ENCODE measurements at places on chromosomes 2 and 18. TPM values are rescaled to one million over a fixed set of nuclear protein-coding genes. Genes with fewer than 3 reads are reported as not detected.

GRCh38 chr2:56040189-56040588 is 116.6 kb upstream of the EFEMP1 start:
- H3K27ac ChIP-seq: no peak overlapping the region
- no peaks in the 10 kb centered on the region for H3K36me3 ChIP-seq
- no peaks in the 10 kb centered on the region for H3K4me1 ChIP-seq

DNA sequence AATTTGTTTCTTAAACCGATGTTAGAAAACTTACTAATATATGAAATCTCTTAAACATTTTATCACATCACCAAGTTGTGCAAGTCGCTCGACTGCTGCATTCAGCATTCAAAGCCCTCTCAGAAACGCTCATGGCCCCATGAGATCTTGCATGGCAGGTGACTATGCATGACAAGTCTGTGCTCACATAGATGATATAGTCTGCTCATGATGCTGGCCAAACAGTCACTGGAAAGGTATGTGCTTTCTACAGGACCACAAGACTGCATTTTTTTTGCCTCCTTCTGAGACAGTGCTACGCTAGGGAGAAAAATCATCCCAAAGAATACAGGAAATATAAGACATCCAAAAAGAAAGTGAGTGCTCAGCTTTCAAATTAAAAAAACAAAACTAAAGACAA is 98.3 kb upstream of the ZBTB14 start:
- no peak overlapping the region for H3K4me3 ChIP-seq
- H3K36me3 ChIP-seq: no peaks in the 10 kb centered on the region
- H3K27me3 ChIP-seq: peaks cover 2% of the 10 kb centered on the region
- no peak overlapping the region for H3K27ac ChIP-seq
- no peak for DNase-seq

Gene ALLC
- total RNA-seq: not detected

Gene COL6A3
- 36.4 TPM for total RNA-seq

- peaks cover 2% of the 10 kb centered on the region for H3K4me1 ChIP-seq
- H3K36me3 ChIP-seq: no peaks in the 10 kb centered on the region
- H3K4me3 ChIP-seq: no peak overlapping the region
- DNase-seq: no peak
- no peak overlapping the region for H3K27ac ChIP-seq
Observed at GRCh38 chr2:191421950-191422349, 176.7 kb downstream of the MYO1B start.

DNA sequence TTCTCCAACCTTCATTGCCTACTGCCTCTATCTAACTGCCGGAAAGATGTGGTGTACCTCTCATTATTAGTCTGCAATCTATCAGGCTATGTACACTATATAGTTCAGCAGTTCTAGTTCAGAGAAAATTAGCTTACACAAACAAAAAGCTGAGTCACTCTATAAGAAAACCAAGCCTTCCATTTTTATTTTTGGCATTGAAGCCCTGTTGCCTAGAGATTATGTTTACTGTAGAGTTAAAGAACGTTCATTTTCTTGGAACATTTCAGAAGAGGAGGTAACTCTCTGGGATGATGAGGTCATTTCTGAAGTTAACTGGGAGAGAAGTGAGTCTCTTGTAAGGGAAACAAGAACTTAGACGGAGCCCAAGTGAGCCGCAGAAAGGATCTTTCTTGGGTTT is 133.5 kb downstream of the FAM124B start:
- no peak for DNase-seq
- H3K27ac ChIP-seq: no peak overlapping the region
- no peak overlapping the region for H3K4me3 ChIP-seq
- H3K27me3 ChIP-seq: peaks cover 11% of the 10 kb centered on the region

GRCh38 chr18:42606886-42607495 is 508.5 kb downstream of the RIT2 start:
- DNase-seq: no peak
- H3K36me3 ChIP-seq: no peaks in the 10 kb centered on the region
- H3K27me3 ChIP-seq: no peaks in the 10 kb centered on the region
- no peaks in the 10 kb centered on the region for H3K4me1 ChIP-seq
- no peak overlapping the region for H3K4me3 ChIP-seq

DNA sequence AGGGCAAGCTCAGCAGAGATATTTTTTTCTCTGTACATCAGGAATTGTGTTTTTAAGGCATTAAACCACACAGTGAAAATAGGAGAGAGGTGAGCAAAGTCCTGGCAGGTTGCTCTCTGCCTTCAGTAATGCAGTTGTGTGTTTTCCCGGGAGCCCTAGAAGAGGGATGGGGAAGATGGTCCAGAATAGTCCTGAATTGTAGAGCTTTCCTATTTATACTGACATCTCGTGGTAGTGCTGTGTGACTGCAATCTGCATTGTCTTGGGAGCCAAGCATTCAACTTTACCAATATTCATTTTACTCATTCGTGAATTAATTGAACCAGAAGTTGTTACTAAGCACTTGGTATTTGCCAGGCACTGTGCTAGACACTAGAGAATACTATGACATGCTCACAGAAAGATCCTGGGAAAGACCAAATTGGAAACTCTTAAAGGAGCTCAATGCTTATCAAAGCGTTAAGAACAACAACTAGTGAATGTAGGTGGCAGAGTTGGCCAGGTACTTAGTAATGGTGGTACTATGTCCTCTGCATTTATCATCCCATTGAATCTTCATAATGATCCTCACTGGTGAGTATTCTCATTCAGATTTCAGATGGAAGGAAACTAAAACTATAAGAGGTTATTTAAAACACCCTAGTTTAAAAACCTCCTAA is 214.6 kb downstream of the TRIB2 start:
- H3K27me3 ChIP-seq: peaks cover 11% of the 10 kb centered on the region
- H3K4me3 ChIP-seq: no peak overlapping the region
- peaks cover 15% of the 10 kb centered on the region for H3K4me1 ChIP-seq
- H3K27ac ChIP-seq: no peak overlapping the region
- no peaks in the 10 kb centered on the region for H3K36me3 ChIP-seq

DNA sequence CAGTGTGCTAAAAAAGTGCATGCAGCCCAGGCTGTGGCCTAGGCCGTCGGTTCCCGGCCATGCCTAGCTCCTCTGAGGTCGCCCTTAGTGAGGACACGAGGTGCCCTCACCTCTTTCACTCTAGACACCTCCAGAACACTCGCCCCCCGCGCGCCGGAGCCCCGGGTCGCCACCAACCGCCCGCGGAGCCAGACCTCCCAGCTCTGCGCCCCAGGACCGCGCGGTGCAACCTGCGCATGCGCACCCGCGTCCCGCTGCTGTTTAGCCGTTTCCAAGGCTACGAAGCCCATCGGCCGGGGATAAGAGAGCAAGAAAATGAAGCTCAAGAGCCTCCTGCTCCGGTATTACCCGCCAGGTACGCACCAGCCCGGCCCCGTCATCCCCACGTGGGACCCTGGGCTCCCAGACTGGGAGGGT is at the start of gene DAW1:
Gene DAW1, plus strand, starts transcription at position 257 of the 417 bp plus-strand sequence. Its CDS starts 59 bp downstream, at position 316.
- H3K4me1 ChIP-seq: no peaks in the 10 kb centered on the region
- no peaks in the 10 kb centered on the region for H3K36me3 ChIP-seq
- peaks cover 38% of the 10 kb centered on the region for H3K27me3 ChIP-seq
- peak; percentile 63 for DNase-seq
- H3K4me3 ChIP-seq: no peak within 1 kb of the TSS
- H3K27ac ChIP-seq: no peak within 1 kb of the TSS

DNA sequence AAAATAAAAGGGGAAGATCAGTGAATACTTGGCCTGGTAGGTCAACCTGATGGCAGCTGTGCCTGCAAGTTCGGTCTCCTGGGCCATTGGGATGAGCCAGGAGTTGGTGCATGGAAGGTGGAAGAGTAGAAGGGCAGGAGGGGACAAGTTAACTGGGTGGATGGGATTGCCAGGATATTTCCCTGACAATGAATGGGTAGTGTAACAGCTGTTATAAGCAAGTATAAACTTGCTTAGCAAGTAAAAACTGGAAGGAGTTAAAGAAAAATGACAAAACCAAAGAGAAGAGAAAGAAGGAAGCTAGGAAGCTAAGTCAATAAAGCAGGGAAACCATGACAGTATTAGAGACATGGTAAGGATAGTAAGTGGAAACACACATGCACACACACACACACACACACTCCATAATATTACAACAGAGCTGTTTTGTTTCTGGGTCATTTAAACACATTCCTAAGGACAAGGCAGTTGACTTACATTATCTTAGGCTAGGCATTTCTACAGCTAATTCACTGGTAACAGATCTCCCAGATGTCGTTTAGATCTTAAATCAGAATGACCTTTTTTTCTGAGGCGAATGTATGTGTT is 29.7 kb downstream of the MEP1B start:
- no peaks in the 10 kb centered on the region for H3K36me3 ChIP-seq
- no peak for DNase-seq
- H3K27ac ChIP-seq: no peak overlapping the region
- no peaks in the 10 kb centered on the region for H3K4me1 ChIP-seq
- H3K27me3 ChIP-seq: no peaks in the 10 kb centered on the region

GRCh38 chr18:7520200-7520785 is 46.8 kb upstream of the PTPRM start:
- no peak overlapping the region for H3K27ac ChIP-seq
- H3K36me3 ChIP-seq: no peaks in the 10 kb centered on the region
- H3K27me3 ChIP-seq: peaks cover 4% of the 10 kb centered on the region
- no peak for DNase-seq
- H3K4me3 ChIP-seq: no peak overlapping the region

GRCh38 chr18:30499721-30500120 is 542.8 kb downstream of the DSC3 start:
- no peak overlapping the region for H3K4me3 ChIP-seq
- no peaks in the 10 kb centered on the region for H3K27me3 ChIP-seq
- DNase-seq: no peak
- H3K27ac ChIP-seq: no peak overlapping the region

DNA sequence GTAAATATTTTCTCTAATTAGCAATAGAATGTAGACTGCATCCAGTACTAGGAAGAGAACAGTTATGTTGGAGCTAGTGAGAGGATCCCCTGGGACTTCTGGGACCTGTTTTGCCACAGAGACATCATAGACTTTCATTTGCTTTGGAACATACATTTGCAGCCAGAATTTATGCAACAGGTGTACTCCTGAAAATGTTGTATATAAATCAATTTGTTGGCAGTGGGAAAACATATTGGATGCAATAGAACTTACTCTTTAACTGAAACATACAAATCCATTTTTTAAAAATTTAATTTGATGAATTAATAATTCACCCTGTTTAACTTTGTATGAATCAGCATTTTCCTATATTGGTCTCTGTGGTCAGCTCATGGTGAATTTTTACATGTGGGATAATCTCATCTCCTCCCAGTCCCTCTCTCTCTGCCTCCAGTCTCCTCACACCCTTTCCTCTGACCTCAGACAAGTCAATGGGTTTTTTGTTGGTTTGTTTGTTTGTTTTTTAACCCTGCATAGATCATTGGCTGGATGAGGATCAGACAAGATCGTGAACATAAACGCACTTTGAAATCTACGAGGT is 263.0 kb downstream of the LPIN1 start:
- DNase-seq: no peak
- peaks cover 15% of the 10 kb centered on the region for H3K4me1 ChIP-seq
- H3K27ac ChIP-seq: no peak overlapping the region

- no peak overlapping the region for H3K4me3 ChIP-seq
- no peak for DNase-seq
- no peaks in the 10 kb centered on the region for H3K36me3 ChIP-seq
- no peak overlapping the region for H3K27ac ChIP-seq
Observed at GRCh38 chr2:107202962-107203591, 317.1 kb upstream of the ST6GAL2 start.

GRCh38 chr2:143259368-143259958 is 130.2 kb downstream of the ARHGAP15 start:
- no peaks in the 10 kb centered on the region for H3K27me3 ChIP-seq
- H3K36me3 ChIP-seq: peaks cover 18% of the 10 kb centered on the region
- peak; percentile 81 for DNase-seq
- peaks cover 78% of the 10 kb centered on the region for H3K4me1 ChIP-seq
- H3K4me3 ChIP-seq: peak overlapping the region; percentile 53
- H3K27ac ChIP-seq: peak overlapping the region; percentile 72

Gene LHCGR
- total RNA-seq: not detected

Gene LRRC30
- not detected for total RNA-seq

Gene WDR43
- total RNA-seq: 109 TPM

DNA sequence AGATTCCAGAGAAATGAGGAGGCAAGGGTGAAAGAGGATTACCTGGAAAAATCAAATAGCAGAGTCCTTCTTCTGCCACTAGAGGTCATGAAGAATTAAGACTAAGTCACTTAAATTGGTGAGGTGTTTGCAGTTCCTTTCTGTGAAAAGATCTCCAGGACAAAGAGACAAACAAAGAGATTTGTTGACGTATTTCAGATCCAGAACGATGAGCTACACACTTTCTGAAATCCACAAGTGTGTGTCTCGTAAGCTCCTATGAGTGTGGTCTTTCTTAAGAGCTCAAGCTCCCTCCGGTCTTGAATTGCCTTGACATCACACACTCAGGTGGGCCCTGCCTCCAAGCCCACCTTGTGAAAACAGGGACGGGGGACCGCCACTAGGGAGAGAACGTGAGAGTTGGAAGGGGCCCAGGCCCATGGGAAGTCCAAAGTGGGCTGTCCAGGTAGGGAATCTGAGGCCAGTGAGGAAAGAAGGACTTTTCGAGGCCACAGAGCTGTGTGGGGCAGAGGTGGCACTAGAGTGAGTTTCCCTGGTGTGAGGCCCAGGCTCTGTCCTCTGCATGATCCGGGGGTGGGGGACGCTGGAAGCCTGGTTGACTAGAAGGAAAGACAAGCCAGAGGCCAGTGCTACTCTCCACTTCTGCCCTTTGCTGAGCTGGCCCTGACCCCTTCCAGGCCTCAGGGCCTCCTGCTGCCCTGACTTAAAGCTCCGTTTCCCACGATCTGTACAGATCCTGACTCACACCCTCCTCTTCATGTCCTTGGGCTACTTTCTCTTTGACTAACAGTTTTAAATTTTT is 168.1 kb upstream of the NCK2 start:
- H3K27me3 ChIP-seq: no peaks in the 10 kb centered on the region
- H3K36me3 ChIP-seq: no peaks in the 10 kb centered on the region
- no peak for DNase-seq
- H3K4me1 ChIP-seq: peaks cover 25% of the 10 kb centered on the region
- peak overlapping the region; percentile 89 for H3K27ac ChIP-seq

DNA sequence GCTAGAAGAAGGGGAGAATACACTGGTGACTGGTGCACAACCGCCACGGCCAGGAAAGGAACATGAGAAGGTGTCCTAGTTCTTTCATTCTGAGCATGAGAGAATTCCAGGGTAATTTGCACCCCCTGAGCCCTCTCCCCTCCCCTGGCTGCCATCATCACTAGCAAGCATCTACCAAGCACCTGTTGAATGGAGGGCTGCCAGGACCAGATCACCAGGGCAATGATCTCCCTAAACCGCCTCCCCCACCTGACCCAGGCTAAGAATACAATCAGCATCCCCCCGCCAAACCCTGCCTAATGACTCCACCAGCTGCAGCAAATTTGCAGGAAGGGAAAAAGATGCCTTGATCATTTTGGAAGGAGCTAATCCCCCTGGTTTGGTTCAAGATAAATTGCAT is 100.2 kb downstream of the STPG4 start:
- no peak for DNase-seq
- no peak overlapping the region for H3K4me3 ChIP-seq
- H3K36me3 ChIP-seq: peaks cover 27% of the 10 kb centered on the region
- H3K27me3 ChIP-seq: no peaks in the 10 kb centered on the region

- no peak overlapping the region for H3K4me3 ChIP-seq
- no peaks in the 10 kb centered on the region for H3K4me1 ChIP-seq
- H3K27ac ChIP-seq: no peak overlapping the region
- no peaks in the 10 kb centered on the region for H3K36me3 ChIP-seq
Observed at GRCh38 chr2:44464437-44464836, 102.7 kb downstream of the CAMKMT start.

Gene SLC4A5
- total RNA-seq: 2.7 TPM

GRCh38 chr2:105076121-105076520 is 38.3 kb downstream of the MRPS9 start:
- no peak for DNase-seq
- peaks cover 12% of the 10 kb centered on the region for H3K36me3 ChIP-seq
- no peaks in the 10 kb centered on the region for H3K27me3 ChIP-seq
- H3K4me1 ChIP-seq: peaks cover 10% of the 10 kb centered on the region

All from activated CD4-positive, alpha-beta T cell treated with anti-CD3 and anti-CD28 coated beads for 36 hours (primary cell).